ENCODE measurements at places on chromosomes 12 and 14.
A peak's percentile ranks its signal among the peaks of the same experiment; 100 is the strongest.

- no peak for DNase-seq
These were observed 2.5 kb downstream of the PPP1R12A start for GRCh38 chr12:79932357-79932756.

GRCh38 chr12:113385282-113385882, 18.3 kb downstream of the SDS start:
- DNase-seq, result no peak

DNA sequence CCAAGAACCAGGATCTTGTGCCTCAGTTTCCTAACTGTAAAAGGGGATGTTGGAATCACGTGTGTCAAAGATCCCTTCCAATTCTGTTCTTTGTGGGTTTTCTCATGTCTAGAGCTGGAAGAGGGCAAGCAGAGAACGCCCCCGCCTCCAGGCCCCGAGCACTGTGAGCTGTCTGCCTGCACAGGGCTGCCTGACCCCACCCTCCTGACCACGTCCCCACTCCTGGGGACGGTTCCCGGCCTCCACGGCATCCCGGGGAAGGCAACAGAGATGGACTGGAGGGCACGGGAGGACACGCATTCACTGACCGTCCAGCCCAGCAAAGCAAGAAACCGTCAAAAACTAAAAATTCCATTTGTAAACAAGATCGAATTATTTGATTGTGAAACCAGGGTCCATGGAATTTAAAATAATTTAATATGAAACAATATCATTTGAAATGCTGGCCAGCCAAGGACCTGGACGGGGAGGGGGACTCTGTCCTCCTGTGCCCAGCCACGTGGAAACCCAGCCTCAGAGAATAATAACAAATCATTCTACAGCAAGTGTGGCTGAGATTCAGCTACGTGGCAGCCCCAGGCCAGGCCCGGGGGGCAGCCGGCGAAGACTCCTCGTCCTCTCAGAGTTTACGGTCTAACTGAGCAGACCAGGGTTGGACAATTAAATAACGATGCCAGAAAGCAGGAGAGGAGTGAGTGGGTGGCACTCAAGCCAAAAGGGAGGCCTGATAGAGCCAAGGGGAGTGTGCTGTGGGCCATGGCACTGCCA, 87.3 kb upstream of the DIO3 start:
- DNase-seq, result no peak

DNA sequence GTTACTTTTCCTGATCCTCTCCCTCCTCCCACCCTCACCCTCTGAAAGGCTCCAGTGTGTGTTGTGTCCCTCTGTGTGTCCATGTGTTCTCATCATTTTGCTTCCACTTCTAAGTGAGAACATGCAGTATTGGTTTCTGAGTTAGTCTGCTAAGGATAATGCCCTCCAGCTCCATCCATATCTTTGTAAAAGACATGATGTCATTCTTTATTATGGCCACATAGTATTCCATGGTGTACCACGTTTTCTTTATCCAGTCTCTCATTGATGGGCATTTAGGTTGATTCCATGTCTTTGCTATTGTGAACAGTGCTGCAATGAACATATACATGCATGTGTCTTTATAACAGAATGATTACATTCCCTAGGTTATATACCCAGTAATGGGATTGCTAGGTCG, 51.9 kb upstream of the BBS10 start:
- no peak for DNase-seq

- no peak for DNase-seq
These were observed 67.1 kb downstream of the PPFIA2 start for GRCh38 chr12:81692008-81692407.

GRCh38 chr12:78864403-78864869, at the start of gene SYT1:
TSS of gene SYT1 (plus strand) at chr12:78864774.
- peak; percentile 1 for DNase-seq

DNA sequence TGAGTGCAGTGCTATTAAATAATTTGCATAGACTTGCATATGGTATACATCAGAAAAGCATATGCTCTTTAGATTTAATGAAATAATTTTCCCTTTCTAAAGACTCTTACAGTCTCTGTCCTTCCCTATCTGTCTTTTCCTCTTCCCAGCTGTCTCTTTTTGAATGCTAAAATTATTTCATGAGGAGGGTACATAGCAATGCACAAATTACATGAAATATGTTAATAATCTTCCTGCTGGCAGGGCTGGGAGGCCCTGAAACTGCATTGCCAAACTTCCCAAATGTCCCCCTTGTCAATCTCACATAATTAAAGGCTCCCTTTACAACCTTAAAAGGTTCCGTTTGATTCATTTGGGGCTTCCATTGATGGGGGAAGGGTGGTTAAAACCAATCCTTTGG, 22.2 kb downstream of the LLPH start:
- no peak for DNase-seq

GRCh38 chr14:70098250-70098809, 90.4 kb downstream of the SLC8A3 start:
- DNase-seq, result no peak

All from stimulated activated naive B cell treated with anti-CD40 and anti-IgM and Interleukin-4, amounts not matched to agents 10 μg/mL and 1 μg/mL and 100 μg/mL, for 72 hours (primary cell).